Memory B cell (primary cell): ENCODE measurements at places on chromosomes 7 and 10.

GRCh38 chr10:83917537-83918506, 221.5 kb upstream of the GHITM start:
- H3K4me3 ChIP-seq = no peak overlapping the region
- H3K36me3 ChIP-seq = no peaks in the 10 kb centered on the region
- no peak for DNase-seq

- H3K27me3 ChIP-seq = peaks cover 13% of the 10 kb centered on the region
- H3K4me3 ChIP-seq = no peak overlapping the region
- no peak for DNase-seq
- no peaks in the 10 kb centered on the region for H3K36me3 ChIP-seq
- H3K27ac ChIP-seq = no peak overlapping the region
- H3K4me1 ChIP-seq = no peaks in the 10 kb centered on the region
Observed at GRCh38 chr10:118209215-118209614, 132.9 kb downstream of the FAM204A start.

DNA sequence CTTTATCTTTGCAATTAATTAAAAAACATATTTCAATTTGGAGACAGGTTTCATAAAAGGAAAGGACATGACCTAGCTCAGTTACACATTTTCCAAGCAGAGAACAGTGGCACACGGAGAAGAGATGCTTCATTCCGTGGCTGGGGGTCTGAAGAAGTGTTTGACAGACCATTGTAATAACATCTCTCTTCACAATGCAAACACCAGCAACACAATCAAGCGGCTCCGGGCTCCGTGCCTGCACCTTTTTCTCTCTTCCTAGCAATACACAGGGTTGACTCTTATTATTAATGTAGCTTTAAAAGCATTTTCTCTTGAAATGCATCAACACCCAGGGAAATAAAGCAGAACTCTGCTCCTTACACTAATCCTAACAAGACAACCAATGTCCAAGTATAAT, 261.0 kb upstream of the AOAH start:
- no peaks in the 10 kb centered on the region for H3K27me3 ChIP-seq
- peaks cover 6% of the 10 kb centered on the region for H3K36me3 ChIP-seq
- H3K4me1 ChIP-seq = peaks cover 39% of the 10 kb centered on the region
- H3K27ac ChIP-seq = no peak overlapping the region
- no peak for DNase-seq
- H3K4me3 ChIP-seq = no peak overlapping the region

- peaks cover 12% of the 10 kb centered on the region for H3K27me3 ChIP-seq
- DNase-seq = no peak
- H3K4me1 ChIP-seq = no peaks in the 10 kb centered on the region
- no peaks in the 10 kb centered on the region for H3K36me3 ChIP-seq
- H3K27ac ChIP-seq = no peak overlapping the region
- no peak overlapping the region for H3K4me3 ChIP-seq
Observed at GRCh38 chr7:43560742-43561330, 22.1 kb upstream of the STK17A start.

GRCh38 chr7:129857313-129857712, 95.4 kb downstream of the UBE2H start:
- peaks cover 6% of the 10 kb centered on the region for H3K36me3 ChIP-seq
- H3K27ac ChIP-seq = no peak overlapping the region
- no peak overlapping the region for H3K4me3 ChIP-seq
- H3K27me3 ChIP-seq = no peaks in the 10 kb centered on the region
- H3K4me1 ChIP-seq = peaks cover 28% of the 10 kb centered on the region
- DNase-seq = no peak

DNA sequence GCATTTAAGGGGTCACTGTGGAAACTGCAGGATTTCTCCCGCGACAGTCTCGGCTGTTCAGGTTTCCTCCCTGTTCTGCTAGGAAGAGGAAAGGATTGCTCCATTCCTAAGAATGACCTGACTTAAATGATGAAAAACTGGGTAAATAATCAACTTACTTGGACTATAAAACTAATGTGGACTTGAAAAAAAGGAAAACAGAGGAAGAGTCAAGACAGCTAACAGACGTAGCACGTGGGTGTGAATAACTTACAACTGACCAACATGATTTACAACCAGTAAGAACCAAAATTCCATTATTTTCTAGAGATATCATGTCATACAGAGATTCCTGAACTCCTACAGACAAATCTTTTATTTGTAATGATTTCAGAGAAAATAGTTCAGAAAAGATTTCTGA, 93.8 kb downstream of the ADAM12 start:
- no peak for DNase-seq
- no peaks in the 10 kb centered on the region for H3K4me1 ChIP-seq

DNA sequence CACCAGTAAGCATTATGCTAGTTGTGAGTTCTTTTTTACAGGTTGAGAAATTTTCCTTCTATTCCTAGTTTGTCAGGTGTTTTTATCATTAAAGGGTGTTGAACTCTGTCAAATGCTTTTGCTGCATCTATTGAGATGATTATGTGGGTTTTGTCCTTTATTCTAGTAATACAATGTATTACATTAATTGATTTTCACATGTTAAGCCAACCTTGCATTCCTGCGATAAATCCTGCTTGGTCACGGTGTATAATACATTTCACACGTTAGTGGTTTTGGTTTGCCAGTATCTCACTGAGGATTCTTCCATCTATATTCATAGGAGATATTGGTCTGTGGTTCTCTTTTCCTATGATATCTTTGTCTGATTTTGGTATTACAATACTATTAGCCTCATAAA, 136.0 kb downstream of the UBE2H start:
- no peak for DNase-seq
- peaks cover 7% of the 10 kb centered on the region for H3K36me3 ChIP-seq
- H3K4me3 ChIP-seq = no peak overlapping the region
- peaks cover 2% of the 10 kb centered on the region for H3K27me3 ChIP-seq

- H3K4me3 ChIP-seq = no peak overlapping the region
- H3K27me3 ChIP-seq = peaks cover 2% of the 10 kb centered on the region
- no peaks in the 10 kb centered on the region for H3K4me1 ChIP-seq
- DNase-seq = no peak
- no peak overlapping the region for H3K27ac ChIP-seq
Observed at GRCh38 chr7:138377306-138377705, 82.8 kb upstream of the TRIM24 start.

DNA sequence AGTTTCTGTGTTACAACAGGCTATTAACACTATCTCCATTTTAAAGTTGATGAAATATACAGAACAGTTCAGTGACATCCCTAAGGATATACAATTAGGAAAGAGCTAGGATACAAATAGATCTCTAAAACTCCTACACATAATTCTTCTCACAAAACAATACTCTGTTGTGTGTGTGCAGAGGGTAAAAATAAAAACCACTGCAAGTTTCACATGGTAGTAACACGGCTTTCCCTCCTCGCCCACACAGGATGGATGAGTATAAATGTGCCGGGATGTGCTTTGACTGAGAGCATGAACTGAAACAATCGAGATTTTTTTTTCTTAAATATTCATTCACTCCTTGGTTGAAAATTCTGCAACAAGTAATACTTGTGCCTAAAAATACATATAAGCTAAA, 131.5 kb upstream of the C1QL3 start:
- no peak overlapping the region for H3K27ac ChIP-seq
- peaks cover 5% of the 10 kb centered on the region for H3K36me3 ChIP-seq
- no peak for DNase-seq
- peaks cover 2% of the 10 kb centered on the region for H3K4me1 ChIP-seq
- no peak overlapping the region for H3K4me3 ChIP-seq

DNA sequence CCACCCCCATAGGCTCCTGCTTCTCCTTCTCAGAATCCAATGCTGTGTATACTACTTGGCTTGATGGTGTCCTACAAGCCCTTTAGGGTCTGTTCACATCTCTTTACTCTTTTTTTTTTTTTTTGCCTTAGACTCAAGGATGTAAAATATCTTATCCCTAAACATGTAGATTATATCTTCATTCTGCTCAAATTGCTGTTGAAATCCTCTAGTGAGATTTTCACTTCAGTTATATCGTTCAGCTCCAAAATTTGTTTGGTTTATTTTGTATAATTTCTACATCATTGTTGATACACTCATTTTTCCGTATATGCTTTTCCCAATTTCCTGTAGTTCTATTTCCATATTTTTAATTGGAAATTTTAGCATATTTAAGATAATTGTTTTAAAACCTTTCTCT, 1.8 kb upstream of the AKR1C3 start:
- no peak for DNase-seq
- H3K27ac ChIP-seq = no peak overlapping the region
- no peak overlapping the region for H3K4me3 ChIP-seq
- H3K27me3 ChIP-seq = peaks cover 6% of the 10 kb centered on the region

DNA sequence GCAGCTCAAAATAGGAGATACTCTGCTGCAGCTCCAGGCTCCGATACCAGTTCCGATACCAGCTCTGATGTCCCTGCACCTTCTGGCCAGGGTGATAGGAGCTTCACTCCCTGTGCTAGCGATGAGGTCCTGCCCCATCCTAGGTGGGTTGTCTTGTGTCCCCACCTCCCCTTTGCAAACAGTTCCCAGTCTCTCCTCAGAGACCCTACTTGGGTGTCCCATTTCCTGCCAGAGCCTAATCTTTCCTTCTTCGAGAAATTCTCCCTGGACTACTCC, 62.7 kb upstream of the NANOS1 start:
- H3K27me3 ChIP-seq = peaks cover 30% of the 10 kb centered on the region
- no peak overlapping the region for H3K27ac ChIP-seq
- no peak for DNase-seq
- no peaks in the 10 kb centered on the region for H3K36me3 ChIP-seq
- no peaks in the 10 kb centered on the region for H3K4me1 ChIP-seq
- no peak overlapping the region for H3K4me3 ChIP-seq

DNA sequence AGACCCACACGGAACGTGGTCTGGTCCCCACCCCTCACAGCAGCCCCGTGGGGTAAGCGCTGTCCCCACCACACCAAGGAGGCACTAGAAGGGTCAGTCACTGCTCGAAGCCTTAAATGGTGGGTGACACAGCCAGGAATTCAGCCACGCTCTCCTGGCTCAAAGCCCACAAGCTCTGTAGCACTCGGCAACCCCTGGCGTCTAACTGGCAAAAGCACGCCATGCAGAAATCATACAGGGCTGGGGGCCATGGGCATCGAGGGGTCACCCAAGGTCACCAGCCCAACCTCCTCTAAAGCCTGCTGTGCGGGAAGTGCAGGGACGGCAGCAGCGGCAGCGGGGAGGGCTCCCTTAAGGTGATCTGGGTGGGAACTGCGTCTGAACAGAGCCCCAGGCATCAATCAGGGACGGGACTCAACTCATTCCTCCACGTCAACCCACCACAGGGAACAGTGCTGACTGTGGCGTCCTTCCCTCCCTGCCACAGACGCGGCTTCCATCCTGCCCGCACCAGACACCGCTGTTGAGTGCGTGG, 7.8 kb downstream of the GPER1 start:
- peaks cover 1% of the 10 kb centered on the region for H3K27me3 ChIP-seq
- peaks cover 7% of the 10 kb centered on the region for H3K4me1 ChIP-seq
- H3K4me3 ChIP-seq = no peak overlapping the region
- no peak overlapping the region for H3K27ac ChIP-seq

DNA sequence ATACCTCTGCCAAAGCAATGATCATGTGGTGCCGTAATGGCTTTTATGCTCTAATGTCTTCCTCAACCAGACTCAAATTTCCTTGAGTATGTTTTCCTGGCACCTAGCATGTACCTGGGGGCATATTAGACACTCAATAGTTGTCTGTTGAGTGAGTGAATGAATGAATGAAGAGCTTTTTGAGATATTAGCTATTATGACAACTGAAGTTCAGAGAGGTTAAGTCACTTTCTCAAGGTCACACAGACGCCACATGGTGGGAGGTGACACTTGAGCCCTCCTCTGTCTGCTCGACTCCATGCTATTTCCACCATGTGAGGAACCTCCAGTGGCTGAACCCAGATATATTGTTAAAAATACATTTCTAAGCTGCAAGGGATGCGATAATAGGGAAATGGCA, 132.1 kb downstream of the PRPF18 start:
- no peak overlapping the region for H3K27ac ChIP-seq
- H3K4me1 ChIP-seq = peaks cover 11% of the 10 kb centered on the region
- H3K27me3 ChIP-seq = peaks cover 2% of the 10 kb centered on the region
- peak overlapping the region; percentile 78 for H3K4me3 ChIP-seq

DNA sequence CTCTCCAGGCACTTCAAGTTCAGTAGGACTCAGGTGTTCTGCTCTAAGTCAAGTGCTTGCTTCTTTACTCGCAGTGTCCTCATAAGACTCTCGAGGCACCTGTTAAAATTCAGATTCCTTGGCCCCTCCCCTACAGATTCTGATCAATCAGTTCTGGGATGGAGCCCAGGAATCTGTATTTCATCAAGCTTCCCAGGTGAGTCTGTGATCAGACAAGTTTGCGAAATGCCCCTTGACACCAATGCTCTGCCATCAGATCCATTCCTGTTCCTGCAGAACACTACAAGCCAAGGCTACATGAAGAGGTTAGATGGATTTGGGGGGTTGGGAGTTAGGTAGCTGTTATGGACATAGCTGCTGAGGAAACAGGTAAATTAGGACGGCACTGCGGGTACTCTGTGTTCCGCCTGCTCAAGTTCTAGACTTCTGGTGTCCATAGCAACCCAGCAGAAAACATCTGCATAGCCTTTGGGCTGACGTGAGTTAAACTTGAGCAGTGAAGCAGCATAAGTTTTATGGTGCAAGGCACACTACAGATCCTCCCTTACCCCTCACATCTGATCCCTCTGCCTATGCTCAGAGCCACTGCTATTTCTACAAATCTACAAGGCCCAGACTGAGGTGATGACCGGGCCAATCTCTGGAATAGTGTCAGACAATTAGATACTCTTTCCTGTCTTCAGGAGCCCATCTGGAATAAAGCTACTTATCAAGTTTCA, 6.8 kb upstream of the NCOA4 start:
- no peaks in the 10 kb centered on the region for H3K36me3 ChIP-seq
- H3K4me1 ChIP-seq = no peaks in the 10 kb centered on the region
- H3K27me3 ChIP-seq = peaks cover 12% of the 10 kb centered on the region
- H3K4me3 ChIP-seq = no peak overlapping the region
- no peak overlapping the region for H3K27ac ChIP-seq
- DNase-seq = no peak

- H3K4me1 ChIP-seq = peaks cover 36% of the 10 kb centered on the region
- H3K27ac ChIP-seq = no peak overlapping the region
- DNase-seq = no peak
- no peak overlapping the region for H3K4me3 ChIP-seq
- H3K36me3 ChIP-seq = peaks cover 35% of the 10 kb centered on the region
Observed at GRCh38 chr10:80497187-80498077, 40.3 kb upstream of the SH2D4B start.

GRCh38 chr7:469563-469961, 50.1 kb downstream of the PDGFA start:
- H3K27me3 ChIP-seq = peaks cover 3% of the 10 kb centered on the region
- H3K4me3 ChIP-seq = no peak overlapping the region
- no peak overlapping the region for H3K27ac ChIP-seq
- H3K36me3 ChIP-seq = peaks cover 10% of the 10 kb centered on the region

GRCh38 chr10:7361316-7361715, 49.5 kb downstream of the SFMBT2 start:
- H3K4me1 ChIP-seq = peaks cover 9% of the 10 kb centered on the region
- H3K4me3 ChIP-seq = no peak overlapping the region
- no peaks in the 10 kb centered on the region for H3K27me3 ChIP-seq
- peaks cover 73% of the 10 kb centered on the region for H3K36me3 ChIP-seq
- no peak for DNase-seq

- H3K4me1 ChIP-seq = no peaks in the 10 kb centered on the region
- no peak overlapping the region for H3K27ac ChIP-seq
- H3K27me3 ChIP-seq = no peaks in the 10 kb centered on the region
- H3K4me3 ChIP-seq = no peak overlapping the region
Observed at GRCh38 chr10:86862373-86862772, 95.0 kb downstream of the MMRN2 start.

GRCh38 chr10:69908124-69908523, 106.4 kb downstream of the COL13A1 start:
- no peak overlapping the region for H3K27ac ChIP-seq
- no peak for DNase-seq
- no peaks in the 10 kb centered on the region for H3K36me3 ChIP-seq
- H3K4me3 ChIP-seq = no peak overlapping the region
- H3K27me3 ChIP-seq = peaks cover 3% of the 10 kb centered on the region
- no peaks in the 10 kb centered on the region for H3K4me1 ChIP-seq
